NCI-H1048 (cell line): ENCODE measurements at places on chromosomes 16 and 17.

DNA sequence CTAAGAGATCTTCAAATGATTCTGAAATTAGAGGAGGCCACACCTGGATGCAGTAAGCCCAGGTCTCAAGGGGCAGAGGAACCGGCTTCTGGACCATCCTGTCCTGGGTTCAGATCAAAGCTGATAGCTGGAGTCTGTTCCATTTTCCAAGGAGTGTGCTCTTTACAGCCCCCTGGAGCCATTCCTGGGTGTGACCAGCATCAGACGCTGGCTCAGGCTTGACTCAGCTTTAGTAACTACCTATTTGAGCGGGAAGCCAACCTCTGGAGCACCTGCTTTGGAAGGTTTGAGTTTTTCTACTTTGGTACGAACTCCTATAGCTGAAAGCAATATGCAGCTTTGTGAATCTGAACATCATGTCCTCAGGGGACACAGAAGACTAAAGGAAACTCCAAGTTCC, 12.9 kb upstream of the BBS2 start:
- no peak for DNase-seq

GRCh38 chr16:49972280-49972679, 52.7 kb upstream of the CNEP1R1 start:
- no peak for DNase-seq

GRCh38 chr16:73848993-73849392, 447.6 kb upstream of the PSMD7 start:
- DNase-seq = no peak

DNA sequence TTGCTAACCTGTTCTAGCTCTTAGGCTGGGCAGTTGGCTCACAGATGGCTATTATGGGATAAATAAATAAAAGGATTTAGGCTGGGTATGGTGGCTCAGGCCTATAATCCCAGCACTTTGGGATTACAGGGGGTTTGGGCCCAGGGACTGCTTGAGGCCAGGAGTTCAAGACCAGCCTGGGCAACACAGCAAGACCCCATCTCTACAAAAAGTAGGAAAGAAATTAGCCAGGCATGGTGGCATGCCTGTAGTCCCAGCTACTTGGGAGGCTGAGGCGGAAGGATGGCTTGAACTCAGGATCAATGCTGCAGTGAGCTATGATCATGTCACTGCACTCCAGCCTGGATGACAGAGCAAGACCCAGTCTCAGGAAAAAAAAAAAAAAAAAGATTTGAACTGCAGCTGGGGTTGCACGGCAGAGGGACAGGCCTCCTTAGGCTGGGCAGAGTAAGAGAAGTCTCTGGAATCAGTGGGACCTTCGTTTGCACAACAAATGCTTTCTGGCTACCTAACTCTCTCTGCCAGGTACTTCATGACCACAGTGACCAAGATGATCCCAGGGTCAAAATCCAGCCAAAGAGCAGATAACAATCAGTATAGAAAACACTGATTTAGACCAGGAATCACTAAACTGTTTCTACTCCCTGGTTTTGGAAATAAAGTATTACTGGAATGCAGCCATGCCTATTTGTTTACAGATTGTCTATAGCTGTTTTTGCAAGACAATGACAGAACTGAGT, 6.8 kb downstream of the RUSF1 start:
- DNase-seq = no peak

DNA sequence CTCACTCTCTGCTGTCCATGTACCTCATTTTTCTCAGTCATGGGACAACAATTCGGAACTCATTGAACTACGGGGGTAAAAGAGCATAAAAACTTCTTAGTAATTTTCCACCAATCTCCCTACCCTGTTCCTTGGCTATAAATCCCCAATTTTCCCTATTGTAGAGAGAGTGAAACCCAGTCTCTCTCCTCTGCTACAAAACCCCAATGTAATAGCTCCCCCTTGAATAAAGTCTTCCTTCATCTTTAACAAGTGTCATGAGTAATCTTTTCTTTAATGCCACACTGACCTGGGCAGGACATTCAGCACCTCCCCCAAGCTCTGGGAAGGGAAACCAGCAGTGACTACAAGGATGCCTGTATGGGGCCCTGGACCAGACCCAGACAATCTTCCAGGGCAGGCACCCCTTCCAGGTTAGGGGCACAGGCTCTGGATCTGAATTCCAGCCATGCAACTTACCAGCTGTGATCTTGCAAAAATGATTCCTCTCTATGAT, 10.2 kb upstream of the EIF1 start:
- no peak for DNase-seq

- no peak for DNase-seq
Measured at GRCh38 chr17:81479175-81480071, 33.2 kb downstream of the ACTG1 start.
